IMR-90 (cell line): ENCODE measurements at places on chromosomes 16 and 17. TPM values are rescaled to one million over a fixed set of nuclear protein-coding genes. Genes with fewer than 3 reads are reported as not detected.

GRCh38 chr16:4616047-4616811 lies 1.5 kb upstream of the UBALD1 start:
- peak overlapping the region; percentile 92 for H3K27ac ChIP-seq
- H3K27me3 ChIP-seq: no peaks in the 10 kb centered on the region
- peak overlapping the region; percentile 52 for H3K4me3 ChIP-seq

DNA sequence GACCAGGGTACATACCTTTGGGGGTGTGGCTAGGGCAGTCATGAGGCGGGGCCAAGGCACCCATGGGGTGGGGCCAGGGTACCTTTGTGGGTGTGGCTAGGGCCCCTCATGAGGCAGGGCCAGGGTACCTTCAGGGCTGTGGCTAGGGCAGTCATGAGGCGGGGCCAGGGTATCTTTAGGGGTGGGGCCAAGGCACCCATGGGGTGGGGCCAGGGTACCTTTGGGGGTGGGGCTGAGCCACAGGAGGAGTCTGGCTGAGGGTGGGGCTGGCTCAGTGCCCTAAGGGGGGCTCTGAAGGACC lies 3.5 kb downstream of the GNG13 start:
- peaks cover 20% of the 10 kb centered on the region for H3K27me3 ChIP-seq
- H3K4me1 ChIP-seq: no peaks in the 10 kb centered on the region
- H3K36me3 ChIP-seq: peaks cover 3% of the 10 kb centered on the region; the same call in 1 of the 2 replicates

The KRT32 gene
- total RNA-seq: not detected in 2 replicates

The KCNG4 gene
- not detected in 2 replicates for total RNA-seq

DNA sequence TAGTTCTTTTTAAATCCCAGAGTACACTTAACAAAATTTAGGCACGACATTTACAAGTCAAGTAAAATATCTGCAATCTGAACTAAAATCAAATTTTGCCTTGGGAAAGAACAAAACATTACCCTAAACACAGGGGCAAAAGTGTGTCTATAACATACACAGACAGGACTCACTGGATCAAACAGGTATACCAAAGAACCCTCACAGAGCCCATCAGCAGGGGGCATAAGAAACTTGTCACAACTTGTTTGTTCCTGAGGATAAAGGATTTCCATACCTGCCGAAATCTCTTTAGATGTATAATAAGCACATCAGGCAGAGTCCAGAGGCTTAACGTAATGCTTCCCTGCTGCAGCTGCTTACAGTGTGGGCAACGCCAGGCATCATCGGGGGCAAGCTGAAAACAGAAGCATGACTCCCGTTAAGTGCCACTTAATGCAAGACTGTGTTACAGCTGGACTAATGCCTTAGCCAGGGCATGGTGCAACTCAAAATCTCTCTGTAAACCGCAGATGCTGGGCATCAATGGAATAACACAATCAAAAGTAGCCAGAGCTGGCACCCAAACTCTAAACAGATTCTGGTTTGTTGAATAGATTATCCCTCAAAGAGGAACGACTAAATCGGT lies 67.0 kb downstream of the USP31 start:
- no peak for DNase-seq
- H3K27me3 ChIP-seq: no peaks in the 10 kb centered on the region
- H3K4me1 ChIP-seq: no peaks in the 10 kb centered on the region
- H3K36me3 ChIP-seq: peaks cover 12% of the 10 kb centered on the region
- H3K27ac ChIP-seq: no peak overlapping the region

GRCh38 chr16:59593194-59593661 lies 859.1 kb upstream of the GOT2 start:
- H3K4me3 ChIP-seq: no peak overlapping the region
- H3K27me3 ChIP-seq: no peaks in the 10 kb centered on the region
- no peaks in the 10 kb centered on the region for H3K36me3 ChIP-seq
- peaks cover 7% of the 10 kb centered on the region for H3K4me1 ChIP-seq

GRCh38 chr16:20928774-20929411 lies 28.3 kb downstream of the LYRM1 start:
- H3K4me1 ChIP-seq: no peaks in the 10 kb centered on the region; the same call in 1 of the 2 replicates
- no peak overlapping the region for H3K27ac ChIP-seq
- no peak overlapping the region for H3K4me3 ChIP-seq
- 0 out of 2 replicates have a peak, but pooled peaks cover 1% of the 10 kb centered on the region for H3K36me3 ChIP-seq

GRCh38 chr17:45703348-45703747 lies 80.8 kb upstream of the CRHR1 start:
- H3K27ac ChIP-seq: no peak overlapping the region
- H3K27me3 ChIP-seq: peaks cover 2% of the 10 kb centered on the region; the same call in 1 of the 2 replicates
- H3K4me1 ChIP-seq: no peaks in the 10 kb centered on the region
- DNase-seq: no peak
- no peak overlapping the region for H3K4me3 ChIP-seq

GRCh38 chr16:27304881-27305745 lies 8.7 kb upstream of the IL4R start:
- no peaks in the 10 kb centered on the region for H3K36me3 ChIP-seq
- no peaks in the 10 kb centered on the region for H3K27me3 ChIP-seq
- no peaks in the 10 kb centered on the region for H3K4me1 ChIP-seq
- DNase-seq: no peak
- H3K4me3 ChIP-seq: no peak overlapping the region
- H3K27ac ChIP-seq: no peak overlapping the region

DNA sequence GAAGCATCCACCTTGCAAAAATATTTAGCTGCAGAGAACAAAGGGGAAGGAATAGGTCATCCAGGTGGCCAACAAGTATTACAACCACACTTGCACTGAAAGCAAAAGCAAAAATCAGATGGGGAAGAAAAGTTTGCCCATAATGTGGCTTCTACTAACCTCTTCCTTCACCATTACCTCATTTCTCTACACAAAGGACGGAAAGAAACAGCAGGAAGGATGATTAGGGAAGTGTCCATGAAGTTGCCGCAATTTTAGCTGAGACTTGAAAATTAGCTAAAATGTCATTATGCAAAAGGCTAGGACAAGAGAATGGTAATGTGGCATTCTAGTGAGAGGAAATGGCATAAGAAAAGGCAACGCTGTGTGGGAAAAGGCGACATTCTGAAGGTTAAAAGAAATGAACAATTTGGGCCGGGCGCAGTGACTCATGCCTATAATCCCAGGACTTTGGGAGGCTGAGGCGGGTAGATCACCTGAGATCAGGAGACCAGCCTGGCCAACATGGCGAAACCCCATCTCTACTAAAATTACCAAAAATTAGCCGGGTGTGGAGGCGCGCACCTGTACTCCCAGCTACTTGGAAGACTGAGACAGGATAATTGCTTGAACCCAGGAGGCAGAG lies 13.7 kb downstream of the KANSL1 start:
- DNase-seq: no peak
- H3K27me3 ChIP-seq: no peaks in the 10 kb centered on the region
- H3K36me3 ChIP-seq: no peaks in the 10 kb centered on the region
- peaks cover 5% of the 10 kb centered on the region for H3K4me1 ChIP-seq
- H3K4me3 ChIP-seq: no peak overlapping the region
- H3K27ac ChIP-seq: no peak overlapping the region

DNA sequence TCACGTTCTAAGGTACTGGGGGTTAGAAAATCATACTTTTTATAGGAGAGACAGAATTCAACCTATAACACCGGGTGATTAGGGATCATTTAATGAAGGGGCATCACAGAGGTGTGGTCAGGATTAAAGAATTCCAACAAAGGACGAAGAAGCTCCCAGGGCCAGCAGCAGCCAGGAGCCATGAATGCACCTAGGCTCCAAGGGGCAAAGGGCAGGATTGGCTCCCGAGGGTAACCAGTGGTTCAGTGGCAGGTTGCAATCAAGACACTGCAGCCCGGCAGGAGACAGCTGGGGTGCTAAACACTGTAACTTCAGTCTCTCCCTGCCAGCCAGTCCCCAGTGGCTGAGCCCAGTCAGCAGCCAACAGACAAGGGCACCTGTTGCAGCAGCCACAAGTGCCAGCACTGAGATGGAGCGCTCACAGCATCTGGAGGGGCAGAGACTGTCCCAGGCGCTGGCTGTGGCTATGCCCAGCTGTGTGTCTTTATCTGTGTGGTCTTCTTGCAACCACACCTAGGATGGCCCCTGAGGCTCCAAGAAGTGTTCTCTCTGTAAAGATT lies 23.9 kb downstream of the DHRS7C start:
- no peaks in the 10 kb centered on the region for H3K36me3 ChIP-seq
- no peaks in the 10 kb centered on the region for H3K4me1 ChIP-seq
- no peaks in the 10 kb centered on the region; the same call in 1 of the 2 replicates for H3K27me3 ChIP-seq
- H3K4me3 ChIP-seq: no peak overlapping the region
- H3K27ac ChIP-seq: no peak overlapping the region

The CES3 gene
- under 0.01 TPM in 1 of 2 replicates, not detected in the other for total RNA-seq

The HOXB9 gene
- total RNA-seq: under 0.01 TPM in 1 of 2 replicates, not detected in the other

DNA sequence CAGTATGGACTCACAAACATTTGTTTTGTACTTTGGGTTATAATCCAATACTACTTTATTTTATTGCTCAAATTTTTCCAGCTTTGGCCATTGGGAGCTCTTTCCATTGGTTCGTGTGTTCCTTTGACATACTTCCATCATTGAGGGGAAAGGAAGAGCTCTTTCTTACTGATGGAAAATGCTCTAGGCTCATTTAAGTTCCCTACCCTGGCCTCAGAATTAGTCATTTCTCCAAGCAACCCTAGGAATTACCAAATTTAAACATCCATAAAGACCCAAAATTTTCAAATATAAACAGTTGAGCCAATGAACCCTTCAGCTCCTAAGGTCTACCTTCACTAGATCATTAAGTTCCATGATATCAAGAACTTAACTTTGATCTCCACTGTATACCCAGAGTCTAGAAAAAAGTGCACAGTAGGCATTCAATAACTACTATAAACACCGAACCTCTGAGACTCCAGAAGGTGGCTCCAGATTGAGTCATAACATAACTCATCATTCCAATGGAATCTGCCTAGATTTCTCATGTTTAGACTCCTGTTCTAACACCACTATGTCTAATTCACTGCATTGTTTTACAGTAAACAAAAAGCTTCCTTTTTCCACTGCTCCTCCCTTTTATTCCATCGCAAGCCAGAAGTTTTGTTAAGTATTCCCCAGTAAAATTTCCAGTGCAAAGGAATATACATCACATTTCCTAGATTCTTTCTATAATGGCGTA lies 39.0 kb downstream of the SMURF2 start:
- H3K27ac ChIP-seq: no peak overlapping the region
- DNase-seq: peak; percentile 91
- peaks cover 9% of the 10 kb centered on the region for H3K4me1 ChIP-seq
- H3K4me3 ChIP-seq: no peak overlapping the region

- H3K27me3 ChIP-seq: no peaks in the 10 kb centered on the region
- DNase-seq: peak; percentile 28
- H3K36me3 ChIP-seq: no peaks in the 10 kb centered on the region
- H3K4me3 ChIP-seq: no peak overlapping the region
Observed at GRCh38 chr17:31918701-31919128, 17.2 kb upstream of the UTP6 start.

The SOX8 gene
- total RNA-seq: under 0.01 TPM in 2 replicates

DNA sequence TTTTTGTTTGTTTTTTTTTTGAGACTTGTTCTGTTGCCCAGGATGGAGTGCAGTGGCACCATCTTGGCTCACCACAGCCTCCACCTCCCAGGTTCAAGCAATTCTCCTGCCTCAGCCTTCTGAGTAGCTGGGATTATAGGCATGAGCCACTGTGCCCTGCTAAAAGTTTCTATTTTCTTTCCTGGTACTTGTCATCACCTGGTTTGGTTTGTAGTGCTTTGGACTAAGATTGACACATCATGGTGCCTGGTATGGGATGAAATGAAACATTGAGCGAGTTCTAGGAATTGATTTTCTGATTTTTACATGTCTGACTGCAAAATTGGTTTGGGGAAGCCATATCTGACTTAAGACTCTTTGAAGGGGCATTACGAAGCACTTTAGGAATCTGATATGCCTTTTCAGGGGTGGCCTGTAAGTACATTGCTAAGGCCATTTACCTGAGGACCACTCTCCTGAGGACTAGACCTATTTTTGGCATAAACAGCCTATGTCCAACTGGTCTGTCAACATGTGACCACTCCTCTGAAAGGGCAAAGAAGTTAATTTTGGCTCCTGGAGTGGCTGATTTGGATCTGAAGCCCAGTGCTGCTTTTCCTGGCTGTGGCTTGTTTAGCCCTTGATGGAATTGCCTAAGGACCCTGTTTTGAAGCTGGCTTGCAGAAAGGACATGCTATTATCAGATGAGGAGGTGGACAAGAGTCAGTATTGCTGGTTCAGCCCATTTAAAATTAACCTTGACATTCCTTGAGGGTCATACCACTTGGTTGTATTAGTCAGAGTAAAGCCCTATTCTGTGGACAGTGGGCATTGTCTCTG lies 18.4 kb upstream of the TBKBP1 start:
- no peak overlapping the region for H3K27ac ChIP-seq
- no peak overlapping the region for H3K4me3 ChIP-seq
- H3K27me3 ChIP-seq: no peaks in the 10 kb centered on the region
- no peaks in the 10 kb centered on the region for H3K4me1 ChIP-seq
- peaks cover 82% of the 10 kb centered on the region for H3K36me3 ChIP-seq
- DNase-seq: no peak

The EPN3 gene
- total RNA-seq: not detected in 2 replicates

The TMC7 gene
- total RNA-seq: 0.28 and 0.36 TPM in 2 replicates

GRCh38 chr16:31268891-31269290 lies 9.1 kb downstream of the ITGAM start:
- no peak for DNase-seq
- H3K27ac ChIP-seq: no peak overlapping the region
- no peaks in the 10 kb centered on the region for H3K36me3 ChIP-seq
- peaks cover 3% of the 10 kb centered on the region; the same call in 1 of the 2 replicates for H3K27me3 ChIP-seq
- H3K4me3 ChIP-seq: no peak overlapping the region

DNA sequence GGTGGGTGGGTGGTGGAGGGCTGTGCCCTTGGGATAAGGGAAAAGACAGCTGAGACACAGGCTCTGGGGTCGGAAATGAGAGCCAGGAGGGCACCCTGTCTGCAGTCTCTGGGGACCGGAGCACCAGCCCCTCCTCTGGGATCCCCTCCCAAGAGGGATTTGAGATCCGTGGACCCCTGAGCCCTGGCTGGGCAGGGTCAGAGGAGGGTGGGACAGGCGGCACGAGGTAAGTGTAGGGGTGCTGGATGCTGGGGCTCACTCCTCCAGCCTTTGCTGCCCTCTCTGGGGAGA lies 425 bp downstream of the SGSH start:
- peak overlapping the region; percentile 67 for H3K4me3 ChIP-seq
- no peak for DNase-seq
- peaks cover 35% of the 10 kb centered on the region for H3K36me3 ChIP-seq
- H3K27me3 ChIP-seq: no peaks in the 10 kb centered on the region

The TPSB2 gene
- total RNA-seq: not detected in 2 replicates

The UNC45B gene
- not detected in 2 replicates for total RNA-seq

DNA sequence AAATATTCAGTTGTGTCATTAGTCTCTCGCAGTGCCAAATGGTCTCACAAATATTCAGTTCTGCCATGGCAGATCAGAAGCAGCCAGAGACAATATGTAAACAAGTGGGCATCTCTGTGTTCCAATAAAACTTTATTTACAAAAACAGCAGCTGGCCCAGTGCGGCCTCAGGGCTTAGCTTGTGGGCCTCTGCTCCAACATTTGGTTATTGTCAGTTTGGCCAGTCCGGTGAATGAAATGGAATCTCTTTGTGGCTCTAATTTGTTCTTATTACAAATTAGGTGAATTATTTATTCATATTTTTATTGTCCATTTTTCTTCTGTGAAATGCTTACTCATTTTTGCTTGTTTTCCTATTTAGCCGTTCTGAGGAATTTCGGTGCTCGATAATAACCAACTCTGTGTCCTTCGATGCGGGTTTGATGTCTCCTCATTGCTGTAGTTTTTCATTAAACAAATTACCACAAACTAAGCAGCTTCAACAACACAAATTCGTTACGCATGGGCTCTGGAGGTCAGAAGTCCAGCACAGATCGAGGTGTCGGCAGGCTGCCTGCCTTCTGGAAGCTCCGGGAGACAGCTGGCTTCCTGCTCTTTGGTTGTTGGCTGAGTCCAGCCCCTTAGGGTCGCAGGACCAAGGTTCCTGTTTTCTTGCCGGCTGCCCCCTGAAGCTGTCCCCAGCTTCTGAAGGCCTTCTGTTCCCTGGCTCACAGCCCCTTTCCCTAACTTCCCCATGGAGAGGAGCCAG lies 4.1 kb upstream of the SLC38A10 start:
- no peak for DNase-seq
- H3K27me3 ChIP-seq: no peaks in the 10 kb centered on the region; the same call in 1 of the 2 replicates
- no peak overlapping the region for H3K4me3 ChIP-seq
